ENCODE measurements at places on chromosomes 4 and X.

GRCh38 chr4:186885289-186885688 is 161.6 kb upstream of the FAT1 start:
- DNase-seq, result no peak

DNA sequence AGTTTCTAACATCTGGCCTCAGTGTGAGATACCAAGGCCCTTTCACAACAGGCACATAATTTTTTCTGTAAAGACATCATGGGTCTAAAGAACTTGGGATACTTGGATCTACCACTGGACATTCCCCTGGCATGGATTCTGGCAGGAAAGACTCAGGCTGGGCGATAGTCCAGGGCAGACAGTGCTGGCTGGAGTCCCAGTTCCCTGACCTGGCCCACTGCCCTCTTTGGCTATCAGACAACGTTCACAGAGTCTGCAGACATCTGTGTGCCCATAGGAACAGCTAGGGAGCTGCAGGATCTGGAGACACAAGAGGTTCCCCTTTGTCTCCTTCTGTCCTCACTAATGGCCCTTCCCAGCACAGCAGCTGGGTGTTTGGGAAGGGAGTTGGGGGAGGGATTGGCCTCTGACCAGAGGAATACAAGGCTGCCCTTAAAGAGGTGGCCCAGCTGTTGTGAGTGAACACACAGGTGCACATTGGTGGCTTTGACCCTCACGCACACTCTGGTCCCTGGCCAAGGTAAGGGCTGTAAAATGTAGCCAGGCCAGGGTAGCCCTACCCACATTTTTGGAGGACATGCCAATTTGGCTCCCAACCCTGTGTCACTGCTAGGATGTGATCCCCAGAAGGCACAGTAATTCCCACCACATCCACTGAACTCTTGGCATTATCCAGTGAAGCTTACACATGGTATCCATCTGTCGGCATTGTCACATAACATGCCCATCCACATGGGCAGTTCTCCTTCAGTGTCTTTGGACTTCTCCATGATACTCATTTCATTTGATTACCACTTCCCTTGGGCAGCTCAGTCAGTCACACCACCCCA is 72.3 kb downstream of the SOX3 start:
- no peak for DNase-seq

DNA sequence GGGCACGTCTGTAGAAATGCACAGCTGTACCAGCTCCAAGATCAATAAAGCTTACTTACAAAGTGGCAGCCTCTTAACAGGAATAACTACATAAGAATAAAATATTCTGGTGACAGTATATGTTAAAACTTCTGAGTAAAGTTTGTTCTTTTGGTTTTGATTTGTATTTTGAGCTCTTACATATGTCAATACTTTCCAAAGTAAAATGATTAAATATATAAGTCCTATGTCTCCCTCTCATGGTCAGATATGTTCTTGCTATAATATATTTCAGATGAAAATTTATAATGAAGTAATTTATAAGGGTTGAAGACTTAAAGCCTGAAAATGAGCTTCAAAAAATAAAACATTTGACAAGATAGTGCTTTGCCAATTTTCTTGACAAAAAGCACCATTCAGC is 254.4 kb downstream of the NPFFR2 start:
- no peak for DNase-seq

GRCh38 chrX:107940095-107940494 is 42.1 kb downstream of the TEX13B start:
- DNase-seq, result no peak

- DNase-seq, result peak; percentile 6
These were observed 66.2 kb upstream of the TACR3 start for GRCh38 chr4:103786014-103786413.

GRCh38 chr4:11966782-11967181 is 538.1 kb upstream of the HS3ST1 start:
- no peak for DNase-seq

GRCh38 chrX:65723706-65724105 is 56.3 kb downstream of the MSN start:
- DNase-seq, result no peak

- no peak for DNase-seq
These were observed 91.9 kb upstream of the PPP1R2C start for GRCh38 chrX:42869659-42870476.

GRCh38 chr4:169583563-169583962 is 28.8 kb downstream of the NEK1 start:
- no peak for DNase-seq

DNA sequence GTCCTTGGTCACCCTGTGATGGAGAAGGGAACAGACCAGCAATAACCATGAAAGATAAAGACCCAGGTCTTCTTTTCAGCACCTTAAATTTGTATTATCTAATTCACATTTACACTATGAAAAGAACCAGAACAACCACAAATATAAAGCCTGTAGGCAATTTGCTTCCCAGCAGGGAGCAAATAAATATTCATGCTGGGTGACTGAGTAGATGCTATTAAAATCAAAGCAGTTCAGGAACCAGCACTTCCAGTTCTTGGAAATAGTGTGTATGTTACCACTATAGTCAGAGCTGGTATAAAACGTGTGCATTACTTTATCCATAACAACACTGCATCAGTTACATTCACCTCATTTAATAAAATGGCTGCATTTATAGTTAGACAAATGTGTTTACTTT is 177.8 kb upstream of the ETNPPL start:
- no peak for DNase-seq

DNA sequence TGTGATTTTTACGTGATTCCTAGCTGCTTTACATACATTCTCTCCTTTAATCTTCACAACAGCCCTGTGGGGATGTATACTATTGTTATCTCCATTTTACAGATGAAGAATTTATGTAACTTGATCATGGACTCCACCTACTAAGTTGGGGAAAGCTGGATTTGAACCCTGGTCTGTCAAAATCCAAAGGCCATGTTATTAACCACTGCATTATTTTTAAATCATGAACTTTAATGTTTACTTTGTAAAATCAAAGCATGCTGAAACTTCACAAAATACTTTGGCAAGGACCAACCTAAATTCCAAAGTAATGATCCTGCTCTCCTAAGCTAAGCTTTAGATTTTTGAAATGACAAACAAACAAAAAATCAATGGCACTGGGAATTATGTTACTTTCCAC is 26.1 kb downstream of the FAM47E start:
- no peak for DNase-seq

GRCh38 chrX:120453985-120454384 is 15.1 kb downstream of the LAMP2 start:
- no peak for DNase-seq

DNA sequence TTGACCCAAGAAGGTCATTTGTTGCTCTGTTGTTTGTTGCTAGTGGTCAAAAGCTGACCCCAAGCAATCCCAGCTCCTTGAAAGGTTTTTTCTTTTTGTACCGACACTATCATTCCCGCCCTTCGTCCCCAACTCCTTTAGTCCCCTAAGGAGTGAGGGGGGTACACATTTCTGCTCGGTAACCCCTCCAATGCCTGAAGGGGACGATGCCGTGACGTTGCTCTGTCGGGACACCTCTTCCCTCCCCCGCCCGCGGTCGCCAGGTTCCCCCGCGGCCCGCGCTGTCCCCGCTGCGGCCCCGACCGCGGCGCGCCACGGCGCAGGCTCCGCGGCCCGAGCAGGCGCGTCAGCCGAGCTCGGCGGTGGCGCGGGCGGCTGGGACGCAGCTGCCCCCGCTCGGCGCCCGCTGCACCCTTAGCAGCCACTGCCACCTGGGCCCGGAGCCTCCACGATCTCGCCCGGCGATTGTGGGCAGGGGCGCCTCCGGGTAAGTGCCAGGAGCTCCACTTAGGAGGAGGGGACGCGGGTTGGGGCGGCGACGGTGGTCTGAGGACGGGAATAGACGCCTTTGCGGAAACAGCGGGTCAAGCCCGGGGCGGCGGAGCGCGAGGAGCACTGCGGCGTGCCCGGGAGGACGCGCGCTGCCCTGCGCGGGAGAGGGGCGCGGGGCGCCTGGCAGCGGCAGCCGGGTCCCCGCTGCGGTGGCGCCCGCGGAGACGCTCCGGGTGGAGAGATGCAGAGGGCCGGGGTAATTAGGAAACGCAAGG is at the start of gene GLRB:
Gene GLRB, plus strand, starts transcription at position 340 of the 767 bp plus-strand sequence. CDS start 1,875 bp downstream, outside the sequence.
- DNase-seq, result no peak

GRCh38 chr4:109589119-109589518 is 29.1 kb downstream of the MCUB start:
- DNase-seq, result no peak

DNA sequence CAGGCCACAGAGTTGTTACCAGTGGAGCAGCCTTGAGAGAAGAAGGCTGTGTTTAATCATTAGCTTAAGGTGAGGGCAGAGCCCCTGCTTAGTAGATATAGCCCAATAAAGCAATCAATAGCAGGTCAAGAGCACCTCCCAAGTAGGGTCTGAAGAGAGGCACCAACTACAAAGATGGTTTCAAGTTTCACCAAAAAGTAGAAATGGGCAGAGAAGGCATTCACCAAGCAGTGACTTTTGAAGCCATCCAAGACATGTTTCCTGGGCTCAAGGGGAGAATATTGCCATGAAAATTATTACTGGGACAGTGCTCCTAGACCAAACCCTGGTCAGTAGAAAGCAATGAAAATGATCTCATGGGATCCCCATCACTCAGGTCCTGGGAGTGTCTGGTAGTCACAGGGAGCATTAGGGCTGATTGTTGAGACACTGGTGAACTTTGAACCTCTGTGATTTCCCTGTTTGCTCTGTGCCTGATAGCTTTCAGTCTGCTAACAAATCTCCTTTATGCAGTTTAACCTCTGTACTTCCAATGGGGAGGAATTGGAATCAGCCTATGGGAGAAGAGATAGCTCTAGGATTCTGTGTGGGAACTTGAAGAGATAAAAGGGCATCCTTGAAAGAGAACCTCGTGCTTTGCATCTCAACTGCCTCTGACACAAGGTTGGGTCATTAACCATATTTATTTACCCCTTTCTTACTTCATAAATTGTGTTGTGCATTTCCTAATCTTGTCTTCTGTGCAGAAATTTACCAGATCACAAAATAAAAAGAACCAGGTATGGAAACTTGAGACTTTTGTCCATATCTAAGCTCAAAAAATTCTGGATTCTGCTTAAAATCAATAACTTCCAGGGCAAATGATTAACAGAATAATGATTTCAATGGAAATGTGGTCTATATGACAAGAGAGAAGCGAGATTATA is 9.3 kb upstream of the OTC start:
- no peak for DNase-seq

- DNase-seq, result no peak
These were observed 217.5 kb downstream of the BANK1 start for GRCh38 chr4:102007959-102008425.

GRCh38 chr4:169024762-169025161 is 14.7 kb upstream of the CBR4 start:
- DNase-seq, result no peak

DNA sequence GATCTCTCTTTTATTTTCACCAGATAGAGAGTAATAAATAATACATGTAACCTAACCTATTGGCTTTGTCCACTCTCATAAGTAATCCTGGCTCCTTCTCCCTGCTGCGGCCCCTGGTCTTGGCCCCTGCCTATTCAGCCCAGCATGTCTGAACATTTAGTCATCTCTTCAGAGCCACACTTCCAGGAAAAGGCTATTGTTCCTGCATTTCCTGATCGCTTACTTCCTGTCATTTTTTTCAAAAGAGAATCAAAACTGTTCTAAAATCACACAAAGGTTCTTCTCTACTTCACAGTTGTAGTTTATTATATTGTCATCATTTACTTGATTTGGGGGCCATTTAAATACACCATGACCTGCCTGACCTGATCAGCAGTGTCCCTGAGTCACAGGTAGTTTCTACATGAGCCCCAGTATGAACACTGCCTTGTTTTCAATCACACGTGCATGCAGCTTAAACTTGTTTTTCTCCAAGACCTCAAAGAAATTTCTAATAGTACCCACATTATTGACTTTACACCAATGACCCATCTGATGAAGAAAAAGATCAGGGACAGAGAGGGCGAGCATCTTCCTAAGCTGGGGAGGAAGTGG is 47.4 kb upstream of the KDR start:
- DNase-seq, result no peak

DNA sequence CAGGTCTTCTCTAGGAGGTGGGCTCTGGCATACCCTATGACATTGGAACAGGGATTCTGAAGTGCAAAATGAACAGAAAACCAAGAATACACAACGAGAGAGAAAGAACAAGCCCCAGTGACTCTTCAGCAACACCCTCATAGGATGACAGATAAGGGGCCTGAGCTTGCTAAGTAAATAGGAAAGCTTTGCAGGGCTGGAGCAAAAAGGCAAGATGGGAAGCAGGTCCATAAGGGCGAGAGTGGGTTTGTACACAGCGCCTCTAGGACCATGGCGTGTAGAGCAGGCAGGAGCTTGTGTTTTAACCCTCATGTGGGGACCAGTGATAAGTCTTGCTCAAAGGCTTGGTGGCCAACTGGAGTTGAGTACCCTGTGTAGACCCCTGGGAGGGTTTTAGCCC is 45.8 kb downstream of the NELFA start:
- no peak for DNase-seq

- no peak for DNase-seq
These were observed 26.0 kb downstream of the MANBA start for GRCh38 chr4:102734591-102735385.

GRCh38 chrX:103533511-103534216 is 14.4 kb upstream of the RAB40A start:
- peak; percentile 36 for DNase-seq

DNA sequence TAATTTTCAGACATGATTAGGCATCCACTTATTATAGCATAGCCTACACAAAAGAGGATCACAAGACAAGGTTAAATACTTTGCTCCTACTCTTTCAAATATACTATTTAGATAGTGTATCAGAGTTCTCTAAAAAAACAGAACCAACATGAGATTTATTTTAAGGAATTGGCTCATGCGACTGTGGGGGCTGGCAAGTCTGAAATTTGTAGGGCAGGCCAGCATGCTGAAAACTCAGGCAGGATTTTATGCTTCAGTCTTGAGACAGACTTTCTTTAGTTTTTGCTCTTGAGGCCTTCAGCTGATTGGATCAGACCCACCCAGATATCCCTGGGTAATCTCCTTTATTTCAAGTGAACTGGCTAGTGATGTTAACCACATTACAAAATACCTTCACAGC is 169.5 kb downstream of the MAML3 start:
- no peak for DNase-seq

DNA sequence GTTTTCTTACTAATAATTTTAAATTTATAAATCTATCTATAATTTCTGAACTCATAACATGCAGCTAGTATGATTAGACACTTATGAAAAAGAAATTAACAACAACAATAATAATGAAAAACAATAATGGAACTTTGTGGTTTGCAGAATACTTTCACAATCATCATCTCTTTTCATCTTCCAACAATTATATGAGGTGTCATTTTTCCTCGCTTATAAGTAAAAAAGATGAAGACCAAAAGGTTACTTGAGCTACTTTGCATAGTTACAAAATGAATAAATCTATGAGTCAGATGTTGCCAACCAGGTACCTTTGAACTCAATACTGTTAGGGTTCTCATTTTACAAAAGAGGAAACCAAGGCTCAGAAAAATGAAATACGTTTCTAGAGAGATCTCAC is 98.5 kb upstream of the ELOVL6 start:
- no peak for DNase-seq

- no peak for DNase-seq
These were observed 144.4 kb downstream of the ZNF674 start for GRCh38 chrX:46400530-46401443.

DNA sequence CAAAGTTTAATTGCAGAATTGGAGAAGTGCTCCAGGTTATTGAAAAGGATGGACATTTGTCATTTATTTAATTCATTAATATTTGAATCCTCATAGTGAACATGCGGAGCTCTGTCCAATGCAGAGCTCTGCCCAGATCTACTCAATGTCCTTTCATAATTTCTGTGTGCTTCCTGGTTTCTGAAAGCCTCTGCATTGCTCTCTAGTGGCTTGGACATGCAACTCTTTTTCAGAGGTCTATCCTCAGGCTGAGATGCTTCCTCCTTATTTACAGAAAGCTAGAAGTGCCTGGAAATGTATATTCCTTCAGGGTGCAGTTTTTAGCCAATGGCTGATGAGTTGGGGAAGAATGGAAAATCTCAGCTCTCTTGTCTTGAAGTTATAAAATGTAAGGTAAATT is 786.1 kb upstream of the AADAT start:
- no peak for DNase-seq
